ENCODE measurements at places on chromosomes 1 and 21.

GRCh38 chr1:243558576-243558975, 291.5 kb downstream of the AKT3 start:
- DNase-seq: no peak
- no peak overlapping the region for H3K27ac ChIP-seq
- peaks cover 19% of the 10 kb centered on the region for H3K36me3 ChIP-seq
- no peaks in the 10 kb centered on the region for H3K27me3 ChIP-seq
- no peak overlapping the region for H3K4me3 ChIP-seq

GRCh38 chr1:20840731-20841130, 53.6 kb upstream of the HP1BP3 start:
- H3K4me3 ChIP-seq: no peak overlapping the region
- no peak overlapping the region for H3K27ac ChIP-seq
- H3K4me1 ChIP-seq: no peaks in the 10 kb centered on the region
- H3K36me3 ChIP-seq: no peaks in the 10 kb centered on the region
- no peaks in the 10 kb centered on the region for H3K27me3 ChIP-seq

DNA sequence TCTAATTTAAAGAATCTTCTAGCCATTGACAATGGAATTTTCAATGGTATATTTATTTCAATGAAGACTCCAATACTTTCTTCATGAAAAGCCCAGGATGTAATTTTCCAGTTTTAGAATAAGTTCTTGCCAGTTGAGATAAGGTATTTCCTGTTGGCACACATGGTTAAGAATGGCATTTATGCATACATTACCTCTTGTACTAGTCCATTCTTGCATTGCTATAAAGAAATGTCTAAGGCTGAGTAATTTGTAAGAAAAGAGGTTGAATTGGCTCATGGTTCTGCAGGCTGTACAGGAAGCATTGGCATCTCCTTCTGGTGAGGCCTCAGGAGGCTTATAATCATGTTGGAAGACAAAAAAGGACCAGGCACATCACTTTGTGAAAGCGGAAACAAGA, 1179.6 kb downstream of the AMY1C start:
- no peak overlapping the region for H3K4me3 ChIP-seq
- H3K36me3 ChIP-seq: no peaks in the 10 kb centered on the region
- no peaks in the 10 kb centered on the region for H3K27me3 ChIP-seq

- no peaks in the 10 kb centered on the region for H3K36me3 ChIP-seq
- H3K4me3 ChIP-seq: no peak overlapping the region
- no peak for DNase-seq
- no peak overlapping the region for H3K27ac ChIP-seq
- H3K27me3 ChIP-seq: no peaks in the 10 kb centered on the region
Observed at GRCh38 chr21:29751473-29752185, 188.2 kb downstream of the GRIK1 start.

DNA sequence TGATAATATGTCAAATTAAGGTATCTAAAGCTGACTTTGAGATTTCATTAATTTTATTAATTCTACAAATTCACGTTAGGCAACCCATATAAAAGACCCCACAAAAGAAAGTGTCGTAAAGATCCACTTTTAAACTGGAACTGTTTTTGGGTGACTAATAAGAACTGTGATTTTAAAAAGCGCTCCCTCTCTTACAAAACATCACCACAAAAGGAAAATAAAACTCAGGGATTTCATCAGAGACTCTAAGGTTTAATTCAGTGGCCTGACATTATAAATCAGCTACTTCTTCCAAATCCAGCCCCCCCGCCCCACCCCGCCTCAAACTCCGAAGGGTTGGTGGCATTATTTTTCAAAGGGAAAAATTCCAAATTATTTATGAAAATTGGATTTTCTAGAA, 2.7 kb downstream of the COL24A1 start:
- DNase-seq: no peak
- no peak overlapping the region for H3K27ac ChIP-seq
- no peaks in the 10 kb centered on the region for H3K4me1 ChIP-seq
- H3K27me3 ChIP-seq: peaks cover 3% of the 10 kb centered on the region

DNA sequence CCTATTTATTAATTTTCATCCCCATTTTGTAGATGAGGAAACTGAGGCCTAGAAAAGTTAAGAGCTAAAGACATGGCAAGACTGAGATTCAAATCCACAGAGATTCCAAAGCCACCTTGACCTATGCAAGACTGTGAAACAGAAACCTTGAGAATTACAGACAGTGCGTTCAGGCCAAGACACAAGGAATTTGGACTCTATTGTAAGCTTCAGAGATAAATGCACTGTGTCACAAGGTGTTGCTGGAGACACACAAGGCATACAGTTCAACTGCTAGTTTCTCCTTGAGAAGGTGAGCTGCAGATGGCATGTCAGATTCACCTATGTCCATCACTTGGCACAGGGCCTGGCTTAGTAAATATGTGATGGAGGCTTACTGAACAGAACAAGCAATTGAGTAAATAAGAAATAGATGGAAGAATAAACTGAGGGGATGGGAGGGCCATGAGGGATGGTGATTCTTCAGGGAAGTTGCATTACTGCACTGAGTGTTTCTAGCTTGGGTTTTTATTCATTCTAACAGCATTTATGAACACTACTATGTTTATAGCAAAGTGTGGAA, 215.0 kb downstream of the DAB1 start:
- H3K36me3 ChIP-seq: no peaks in the 10 kb centered on the region
- H3K4me3 ChIP-seq: no peak overlapping the region
- H3K27ac ChIP-seq: no peak overlapping the region
